A549 treated with AZD2906 at 1 μM for 4 hours (cell line): ENCODE measurements at places on chromosomes 5 and 9. TPM values are rescaled to one million over a fixed set of nuclear protein-coding genes. Genes with fewer than 3 reads are reported as not detected.

The SPAAR gene
- total RNA-seq = 0.05 to 0.09 TPM (median 0.06 TPM) in 4 of 5 replicates, not detected in the other

The FOXD4L5 gene
- total RNA-seq = 0.03 to 0.08 TPM (median 0.06 TPM) in 3 of 5 replicates, not detected in the others

The DMRT3 gene
- total RNA-seq = 0.03 TPM in 1 of 5 replicates, not detected in the others

The WNT8A gene
- total RNA-seq = not detected in 5 replicates

The CATSPER3 gene
- 0.15 to 0.49 TPM (median 0.39 TPM) in 5 replicates for total RNA-seq

The PCDHB2 gene
- total RNA-seq = 2.6 to 5.2 TPM (median 3.4 TPM) in 5 replicates

The KCNMB1 gene
- total RNA-seq = not detected in 5 replicates

The TMEM252 gene
- not detected in 5 replicates for total RNA-seq

The ADRA1B gene
- 21.8 to 24.5 TPM (median 23.0 TPM) in 5 replicates for total RNA-seq

The PCDHGB7 gene
- 0.03 to 0.13 TPM (median 0.07 TPM) in 3 of 5 replicates, not detected in the others for total RNA-seq

The SHISAL2B gene
- 0.15 TPM in 1 of 5 replicates, not detected in the others for total RNA-seq

The MAPKAP1 gene
- total RNA-seq = 53.8 to 76.9 TPM (median 74.7 TPM) in 5 replicates

The GIN1 gene
- total RNA-seq = 3.7 to 5.2 TPM (median 4.2 TPM) in 5 replicates

The C9 gene
- total RNA-seq = not detected in 5 replicates

The CARTPT gene
- total RNA-seq = not detected in 5 replicates

The CMBL gene
- total RNA-seq = 20.5 to 23.9 TPM (median 21.4 TPM) in 5 replicates

The TRIM41 gene
- 21.3 to 28.0 TPM (median 27.3 TPM) in 5 replicates for total RNA-seq

The CSF2 gene
- 0.16 to 0.30 TPM (median 0.23 TPM) in 3 of 5 replicates, not detected in the others for total RNA-seq

The SREK1 gene
- 25.2 to 30.3 TPM (median 28.4 TPM) in 5 replicates for total RNA-seq

The NTRK2 gene
- total RNA-seq = 0.01 to 0.03 TPM (median 0.02 TPM) in 5 replicates

The CDX1 gene
- 0.06 to 0.07 TPM in 2 of 5 replicates, not detected in the others for total RNA-seq

The OTP gene
- 0.03 to 0.12 TPM (median 0.09 TPM) in 5 replicates for total RNA-seq

The CDH6 gene
- 0.07 to 0.11 TPM (median 0.07 TPM) in 4 of 5 replicates, not detected in the other for total RNA-seq

The NPR2 gene
- 4.2 to 6.3 TPM (median 4.6 TPM) in 5 replicates for total RNA-seq

The FCHO2 gene
- 14.2 to 16.0 TPM (median 15.4 TPM) in 5 replicates for total RNA-seq

The GPX3 gene
- total RNA-seq = 17.4 to 21.2 TPM (median 18.2 TPM) in 5 replicates

The TOR4A gene
- 18.3 to 26.4 TPM (median 25.4 TPM) in 5 replicates for total RNA-seq

The BTNL8 gene
- total RNA-seq = 0.06 TPM in 1 of 5 replicates, not detected in the others

The LURAP1L gene
- 23.7 to 28.8 TPM (median 26.7 TPM) in 5 replicates for total RNA-seq

The KIF4B gene
- 0.01 to 0.06 TPM (median 0.03 TPM) in 4 of 5 replicates, not detected in the other for total RNA-seq

The SLC4A9 gene
- 0.02 to 0.03 TPM in 2 of 5 replicates, not detected in the others for total RNA-seq
